ENCODE measurements at places on chromosomes 12 and 14. TPM values are rescaled to one million over a fixed set of nuclear protein-coding genes. Genes with fewer than 3 reads are reported as not detected.

The PLD4 gene
- total RNA-seq, result not detected

DNA sequence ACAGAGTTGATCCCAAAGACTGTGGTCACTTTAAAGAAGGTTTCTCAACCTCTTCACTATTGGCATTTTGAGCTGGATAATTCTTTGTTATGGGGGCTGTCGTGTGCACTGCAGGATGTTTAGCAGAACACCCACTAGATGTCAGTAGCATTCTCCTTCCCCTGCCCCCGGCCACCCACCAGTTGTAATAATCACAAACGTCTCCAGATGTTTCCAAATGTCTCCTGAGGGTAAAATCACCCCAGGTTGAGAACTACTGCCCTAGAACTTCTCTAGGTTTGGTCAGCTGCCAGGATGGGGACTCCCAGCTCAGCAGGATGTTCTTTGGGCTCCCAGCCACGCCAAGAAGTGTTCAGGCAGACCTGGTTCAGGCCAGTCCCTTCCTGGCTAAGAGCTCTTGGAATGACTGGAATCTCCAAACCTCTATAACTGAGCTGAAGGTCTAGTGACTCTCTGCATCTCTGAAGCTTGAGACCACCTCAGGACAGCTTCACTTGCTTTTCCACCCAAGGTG, 12.5 kb upstream of the AJUBA start:
- no peak for DNase-seq

DNA sequence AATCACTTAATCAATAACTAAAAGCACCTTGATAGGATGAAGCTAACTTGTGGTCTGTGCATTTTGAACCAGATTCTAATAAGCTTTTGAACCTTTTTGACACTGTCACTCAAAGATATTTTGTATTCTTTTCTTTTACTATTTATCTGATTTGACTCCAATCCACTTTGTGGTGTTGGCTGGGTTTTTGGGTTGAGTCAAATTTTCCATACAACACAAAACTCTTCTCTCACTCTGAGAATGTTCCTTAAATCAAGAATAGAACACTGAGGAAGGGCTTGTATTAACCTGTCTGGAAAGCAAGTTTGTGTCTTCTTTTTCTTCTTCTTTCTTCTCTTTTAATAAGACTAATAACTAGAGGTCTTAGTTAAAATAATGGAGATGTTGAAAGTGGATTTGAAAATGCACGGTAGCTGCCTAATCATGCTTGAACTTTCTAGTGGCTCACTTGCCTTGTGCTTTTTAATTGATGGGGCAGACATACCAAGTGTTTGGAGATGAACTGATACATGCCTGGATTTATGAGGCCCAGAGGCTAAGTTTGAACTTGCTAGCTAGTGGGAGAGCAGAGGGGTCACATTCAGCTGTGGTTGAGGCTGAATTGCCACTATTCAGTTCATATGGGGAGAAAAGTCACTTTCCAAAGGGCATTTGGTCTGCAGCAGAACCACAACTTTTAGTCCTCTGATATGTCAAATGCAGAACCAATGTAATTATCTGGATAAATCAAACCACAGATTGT, 93.5 kb upstream of the PTHLH start:
- no peak for DNase-seq

- DNase-seq, result no peak
Measured at GRCh38 chr14:41916313-41916712, 309.6 kb downstream of the LRFN5 start.

DNA sequence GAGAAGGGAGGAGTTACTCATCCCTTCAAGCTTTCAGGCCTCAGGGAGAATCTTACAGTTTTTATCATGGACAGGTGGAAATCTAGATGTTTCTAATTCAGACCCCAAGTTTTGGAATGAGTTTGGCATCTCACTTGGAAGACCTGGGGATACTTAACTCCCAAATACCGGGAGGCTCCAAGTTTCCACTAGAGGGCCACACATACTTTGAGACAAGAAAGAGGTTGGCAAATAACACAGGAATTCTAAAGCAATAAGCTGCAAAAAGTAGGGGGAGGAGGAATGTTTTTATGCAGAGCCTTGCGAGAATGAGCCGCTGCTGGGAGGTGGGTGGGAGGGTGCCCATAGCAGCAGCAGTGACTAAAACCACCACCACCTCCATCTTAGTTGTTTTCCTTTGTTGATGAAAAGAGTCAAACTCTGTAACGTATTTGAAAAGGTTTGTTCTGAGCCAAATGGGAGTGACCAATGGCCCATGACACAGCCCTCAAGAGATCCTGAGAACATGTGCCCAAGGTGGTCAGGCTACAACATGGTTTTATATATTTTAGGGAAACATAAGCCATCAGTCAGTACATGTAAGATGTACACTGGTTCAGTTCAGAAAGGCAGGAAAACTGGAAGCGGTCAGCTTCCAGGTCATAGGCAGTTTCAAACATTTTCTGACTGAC, 34.2 kb upstream of the RNASE1 start:
- DNase-seq, result no peak

DNA sequence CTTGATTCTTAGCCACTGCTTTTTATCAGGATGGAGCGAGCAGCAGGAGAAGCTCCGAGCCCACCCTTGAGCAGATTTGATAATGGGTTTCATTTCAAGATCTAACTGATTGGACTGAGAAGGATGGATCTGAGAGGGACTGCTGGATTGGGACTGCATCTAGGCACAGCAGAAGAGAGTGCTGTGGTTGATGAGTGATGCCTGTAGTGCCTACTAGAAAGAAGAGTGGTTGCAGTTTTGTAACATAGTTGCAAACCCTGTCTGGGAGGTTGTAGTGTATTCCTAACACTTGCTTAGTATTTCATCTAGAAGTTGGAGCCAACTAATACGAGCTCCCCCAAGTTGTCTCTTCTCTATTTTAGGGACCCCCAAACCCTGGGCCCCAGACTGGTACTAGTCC, 88.7 kb downstream of the ASCL1 start:
- DNase-seq, result no peak

The SCAF11 gene
- total RNA-seq, result 76.6 TPM

The ARHGAP9 gene
- total RNA-seq, result 6.4 TPM
